ENCODE measurements at places on chromosomes 5 and 9.

DNA sequence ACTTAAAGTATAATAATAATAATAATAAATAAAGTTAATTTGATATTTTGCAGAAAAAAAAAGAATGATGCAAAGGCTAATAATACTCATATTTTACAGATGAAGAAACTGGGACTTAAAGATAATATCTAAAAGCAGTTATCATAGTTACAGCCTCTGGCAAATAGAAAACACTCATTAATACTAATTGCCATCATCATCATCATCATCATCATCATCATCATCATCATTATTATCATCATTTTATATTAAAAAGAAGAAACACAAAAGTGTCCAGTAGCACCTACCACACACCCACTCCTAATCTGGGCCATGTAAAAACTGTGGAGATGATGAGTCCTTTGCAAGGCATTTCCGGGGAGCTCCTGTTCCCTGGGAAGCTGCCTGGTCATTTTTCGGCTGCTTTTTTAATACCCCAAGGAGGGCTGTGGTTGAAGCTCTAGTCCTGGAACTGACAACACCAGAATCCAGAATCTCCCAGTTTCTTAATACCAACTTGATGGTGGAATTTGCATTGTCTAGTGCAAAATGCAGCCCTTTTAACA is 70.8 kb downstream of the HTR4 start:
- no peak for DNase-seq

DNA sequence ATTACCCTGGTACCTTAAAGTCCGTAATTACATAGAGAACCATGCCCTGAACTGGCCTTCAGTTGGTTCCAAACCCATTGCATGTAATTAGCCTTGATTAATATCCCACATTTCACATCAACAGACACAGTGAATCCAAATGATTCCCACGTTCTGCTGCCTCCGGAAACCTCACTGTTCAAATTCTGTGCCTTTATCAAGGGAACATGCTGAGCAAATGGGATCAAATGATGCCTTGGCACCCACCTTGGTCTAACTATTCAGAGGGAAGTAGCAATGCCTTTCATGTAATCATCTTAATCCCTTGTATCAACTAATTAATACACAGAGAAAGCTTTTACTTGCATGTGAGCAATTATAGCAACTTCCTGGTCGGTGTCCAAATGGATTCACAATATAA is 100.6 kb downstream of the EFNA5 start:
- no peak for DNase-seq

GRCh38 chr5:116892993-116893392 is 318.4 kb upstream of the SEMA6A start:
- DNase-seq: no peak

GRCh38 chr9:105455836-105456475 is 8.1 kb downstream of the FSD1L start:
- no peak for DNase-seq

DNA sequence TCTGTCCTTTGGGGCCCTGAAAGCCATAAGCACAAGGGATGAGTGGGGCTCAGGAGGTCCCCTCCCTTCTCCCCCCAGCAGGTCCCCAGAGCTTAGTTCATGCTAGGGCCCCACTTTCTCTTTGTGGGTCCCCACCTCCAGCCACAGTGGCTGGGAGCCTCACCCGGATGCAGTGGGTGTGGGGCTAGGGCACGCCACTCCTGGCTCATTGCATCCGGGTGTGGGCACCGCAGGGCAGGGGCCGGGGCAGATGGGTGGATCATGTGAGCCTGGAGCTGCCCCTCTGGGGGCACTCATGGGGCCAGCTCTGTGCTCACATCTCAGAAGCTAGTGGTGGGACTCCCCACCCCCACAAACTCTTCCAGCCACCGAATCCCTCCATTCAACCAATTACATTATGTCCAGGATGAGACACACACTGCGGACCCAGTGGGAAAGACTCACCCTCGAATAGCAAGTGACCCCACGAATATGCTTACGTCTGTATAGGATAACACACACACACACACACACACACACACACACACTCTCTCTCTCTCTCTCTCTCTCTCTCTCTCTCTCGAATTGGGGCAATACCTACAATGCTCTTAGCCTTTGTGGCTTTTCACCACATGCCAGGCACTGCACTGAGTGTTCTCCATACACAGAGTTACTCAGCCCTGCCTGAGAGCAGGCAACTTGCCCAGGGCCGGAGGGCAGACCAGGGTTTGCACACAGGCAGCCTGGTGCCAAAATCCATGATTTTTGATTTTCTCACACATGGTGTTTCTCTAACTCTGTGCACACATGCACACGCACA is 16.8 kb upstream of the PHYKPL start:
- no peak for DNase-seq

- DNase-seq: no peak
These were observed 1087.7 kb downstream of the CDH12 start for GRCh38 chr5:21765406-21765805.

- no peak for DNase-seq
These were observed 137.0 kb downstream of the WDR41 start for GRCh38 chr5:77355080-77355479.

GRCh38 chr9:100229561-100229960 is 123.2 kb downstream of the TEX10 start:
- no peak for DNase-seq

- DNase-seq: no peak
These were observed 36.0 kb upstream of the GOLM1 start for GRCh38 chr9:86135371-86135770.

DNA sequence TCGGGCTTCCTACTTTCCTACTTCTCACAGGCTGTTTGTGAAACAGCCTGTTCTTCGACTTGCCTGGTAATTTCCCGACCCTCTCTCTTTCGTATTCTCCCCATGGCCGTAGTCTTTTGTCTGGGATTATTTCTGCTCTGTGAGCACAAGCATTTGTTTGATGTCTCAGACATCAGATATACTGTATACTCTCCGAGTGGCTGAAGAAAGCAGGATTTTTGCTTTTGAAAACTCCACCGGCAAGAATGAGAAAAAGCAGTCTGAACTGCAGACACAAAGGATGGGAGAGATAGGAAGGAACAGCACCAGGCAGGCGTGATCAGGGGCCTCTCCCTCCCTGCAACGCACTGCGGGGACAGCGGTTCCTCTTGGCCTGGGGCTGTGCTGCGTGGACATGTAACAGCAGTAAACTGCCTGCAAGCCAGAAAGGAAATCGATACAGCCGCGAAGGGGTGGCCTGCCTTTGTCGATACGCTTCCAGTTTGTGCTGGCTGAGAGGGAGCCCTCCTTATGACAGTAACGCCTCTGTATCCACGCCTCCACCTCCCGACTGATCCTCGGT is 313.9 kb upstream of the TLE4 start:
- DNase-seq: peak; percentile 16

DNA sequence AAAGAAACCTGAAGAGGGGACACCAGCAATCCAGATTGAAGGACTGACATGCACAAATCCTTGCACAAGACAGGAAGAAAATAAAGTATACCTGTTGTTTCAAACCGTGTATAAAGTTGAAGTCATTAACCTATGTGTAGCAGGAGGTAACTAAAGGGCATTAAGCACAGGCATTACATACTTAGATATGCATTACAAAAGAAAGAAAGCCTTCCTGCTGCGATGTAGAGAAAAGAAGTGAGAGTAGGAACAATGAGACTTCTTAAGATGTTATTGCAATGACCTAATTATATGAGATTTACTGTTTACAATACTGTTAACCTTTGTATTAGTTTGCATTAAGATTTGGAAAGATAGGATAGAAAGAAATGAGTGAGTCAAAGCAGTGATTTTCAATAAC is 308.9 kb upstream of the PTPRD start:
- DNase-seq: no peak

- peak; percentile 89 for DNase-seq
These were observed 28.8 kb downstream of the C5 start for GRCh38 chr9:121021301-121021700.

- DNase-seq: no peak
These were observed at the start of gene SH3TC2 for GRCh38 chr5:149063017-149063687. SH3TC2 (minus strand) TSS chr5:149063062; CDS start chr5:149063022, 40 bp downstream.

GRCh38 chr5:17269201-17269600 is 51.8 kb downstream of the BASP1 start:
- DNase-seq: no peak

DNA sequence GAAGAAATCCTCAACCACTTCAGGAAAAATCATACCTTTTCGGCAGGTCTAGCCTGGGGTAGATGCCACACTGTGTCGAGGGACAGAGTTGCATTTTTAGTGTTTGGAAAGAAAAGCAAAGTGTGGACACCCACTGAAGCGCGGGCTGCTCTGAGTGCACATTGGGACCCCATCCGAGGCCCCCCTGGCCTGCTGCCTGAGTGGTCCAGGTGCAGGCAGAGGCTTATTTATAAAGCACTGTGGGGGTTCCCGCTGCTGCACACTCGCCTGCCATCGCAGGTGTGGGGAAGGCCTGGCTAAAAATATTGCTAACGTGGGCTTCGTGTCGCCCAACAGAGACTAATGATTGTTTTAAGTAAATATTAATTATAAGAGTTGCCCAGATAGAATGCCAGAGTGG is 119.4 kb downstream of the CRB2 start:
- DNase-seq: no peak

GRCh38 chr9:115306865-115307264 is 188.9 kb upstream of the TNC start:
- no peak for DNase-seq

DNA sequence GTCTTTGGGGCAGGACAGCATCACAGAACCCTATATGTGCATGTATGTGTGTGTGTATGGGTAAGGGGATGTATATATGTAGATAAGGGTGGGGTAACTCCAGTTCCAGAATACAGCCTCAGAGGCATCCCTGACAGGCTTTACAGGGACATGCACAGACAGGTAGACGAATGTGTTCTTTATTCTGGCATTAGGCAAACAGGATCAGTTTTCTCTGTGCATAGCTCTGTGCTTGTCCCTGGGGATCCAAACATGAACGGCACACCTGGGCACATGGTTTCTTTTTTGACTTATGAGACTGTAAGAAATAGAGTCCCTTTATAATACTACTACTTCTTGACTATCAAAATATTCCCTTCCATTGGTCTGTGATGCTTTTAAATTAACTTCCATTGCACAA is 120.6 kb downstream of the TRIO start:
- DNase-seq: no peak

- no peak for DNase-seq
These were observed 179.0 kb downstream of the EBF1 start for GRCh38 chr5:158920736-158921135.

- peak; percentile 64 for DNase-seq
These were observed 129.1 kb downstream of the MACROH2A1 start for GRCh38 chr5:135269931-135270421.

DNA sequence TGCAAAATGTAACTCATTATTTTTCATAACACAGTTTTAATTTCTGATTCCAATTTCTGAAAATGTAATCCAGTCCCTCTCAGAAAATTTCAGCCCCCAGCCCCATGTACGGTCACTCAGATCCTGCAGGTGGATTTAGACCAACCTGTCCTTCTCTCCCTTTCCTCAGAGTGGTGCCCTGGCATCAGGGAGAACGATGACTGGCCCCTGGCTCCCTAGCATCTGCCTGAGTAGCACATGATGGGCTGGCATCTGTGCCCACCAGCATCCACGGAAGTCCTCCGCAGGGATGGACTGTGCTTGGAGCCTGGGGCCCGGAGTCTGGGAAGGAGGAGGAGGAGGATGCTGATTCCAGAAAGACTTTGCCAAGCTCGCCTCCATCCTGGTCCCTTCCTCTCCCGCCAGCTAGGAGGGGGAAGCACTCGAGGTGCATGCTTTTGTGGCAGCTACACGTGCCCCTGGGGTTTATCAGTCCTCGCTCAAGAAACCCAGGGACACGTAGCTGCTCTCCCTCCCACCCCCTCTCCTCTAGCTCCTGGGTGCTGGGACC is 54.4 kb upstream of the RUFY1 start:
- DNase-seq: no peak

GRCh38 chr5:129125819-129126218 is 31.3 kb downstream of the ISOC1 start:
- DNase-seq: no peak

DNA sequence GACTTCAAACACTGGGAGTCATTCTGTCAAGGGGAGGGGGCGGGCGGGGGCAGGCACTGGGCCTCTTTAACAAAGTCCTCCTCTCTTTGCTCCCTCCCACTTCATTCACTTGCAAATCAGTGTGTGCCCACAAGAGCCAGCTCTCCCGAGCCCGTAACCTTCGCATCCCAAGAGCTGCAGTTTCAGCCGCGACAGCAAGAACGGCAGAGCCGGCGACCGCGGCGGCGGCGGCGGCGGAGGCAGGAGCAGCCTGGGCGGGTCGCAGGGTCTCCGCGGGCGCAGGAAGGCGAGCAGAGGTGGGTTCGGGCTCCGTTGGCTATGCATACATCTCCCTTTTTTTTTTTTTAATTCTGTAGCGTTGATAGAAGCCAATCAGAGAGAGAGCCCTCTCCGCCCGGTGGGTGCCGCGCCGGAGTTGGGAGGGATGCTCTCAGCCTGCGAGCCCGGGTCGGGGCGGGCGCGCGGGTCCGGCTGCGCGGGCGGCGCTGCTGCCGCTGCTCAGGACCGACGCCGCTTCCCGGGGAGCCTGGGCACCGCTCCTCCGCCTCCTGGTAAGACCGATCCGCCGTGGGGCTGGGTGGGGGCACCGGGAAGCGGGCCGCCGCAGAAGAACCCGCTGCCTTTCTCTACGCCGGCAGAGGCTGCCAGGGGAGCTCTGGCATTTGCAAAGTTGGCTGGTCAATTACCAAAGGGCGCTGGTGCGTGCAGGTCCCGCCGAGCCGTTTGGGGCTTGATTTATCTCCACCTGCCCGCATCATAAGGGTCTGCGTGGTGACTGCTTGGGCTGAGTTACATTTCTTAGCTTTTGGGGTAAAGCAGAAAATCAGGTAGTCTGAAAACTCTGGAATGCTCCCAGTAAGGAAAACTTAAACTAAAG is at the start of gene CDH6:
Gene CDH6 (plus strand): TSS at position 96 of the 877 bp plus-strand sequence. CDS start 73,788 bp downstream, outside the sequence.
- no peak for DNase-seq

DNA sequence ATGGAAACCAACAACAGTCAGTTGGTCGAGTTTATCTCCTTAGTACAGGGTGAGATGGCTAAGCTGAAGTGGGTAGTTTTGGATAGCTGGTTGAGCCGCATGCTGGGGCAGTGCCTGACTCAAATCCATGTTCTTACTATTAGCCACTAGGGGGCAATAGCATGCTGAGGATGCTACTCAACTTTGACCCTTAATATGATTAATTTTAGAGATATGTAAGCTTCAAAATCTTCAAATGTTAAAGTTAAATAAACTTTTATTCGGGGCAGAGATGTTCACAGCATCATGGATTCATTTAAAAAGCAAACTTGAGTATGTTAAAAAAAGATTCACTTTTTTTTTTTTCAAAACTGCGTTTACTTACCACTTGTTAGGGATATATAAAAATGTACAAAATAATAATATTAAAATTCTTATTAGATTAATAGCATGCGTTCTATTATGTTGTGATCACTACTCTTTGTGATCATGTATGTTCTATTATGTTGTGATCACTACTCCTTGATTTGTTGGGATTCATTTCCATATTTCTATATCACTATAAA is 57.0 kb downstream of the C9orf153 start:
- peak; percentile 7 for DNase-seq

- no peak for DNase-seq
These were observed 2.4 kb downstream of the OTP start for GRCh38 chr5:77635917-77636640.

Measured in muscle of arm (tissue), 14 donors.